ENCODE measurements at places on chromosomes 1 and 21.

DNA sequence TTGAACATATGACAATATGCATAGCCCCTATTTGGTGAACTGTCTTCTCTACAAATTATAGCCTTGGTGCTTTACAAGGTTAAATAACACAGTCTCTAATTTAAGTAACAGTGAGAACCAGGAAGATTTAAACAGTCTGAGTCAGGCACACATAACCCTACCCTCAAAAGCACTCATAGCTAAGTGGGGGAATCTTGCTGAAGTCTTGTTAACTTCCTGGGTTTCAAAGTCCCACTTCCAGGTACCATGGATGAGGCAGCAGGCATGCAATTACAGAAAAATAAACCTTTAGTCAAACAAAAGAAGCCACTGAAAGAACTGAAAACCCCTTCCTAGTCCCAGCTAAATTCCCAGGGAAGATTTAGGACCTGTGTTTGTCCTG, 147.6 kb downstream of the PBX1 start:
- DNase-seq = no peak

GRCh38 chr21:31559368-31560119, 99.9 kb upstream of the SOD1 start:
- DNase-seq = peak; percentile 74

DNA sequence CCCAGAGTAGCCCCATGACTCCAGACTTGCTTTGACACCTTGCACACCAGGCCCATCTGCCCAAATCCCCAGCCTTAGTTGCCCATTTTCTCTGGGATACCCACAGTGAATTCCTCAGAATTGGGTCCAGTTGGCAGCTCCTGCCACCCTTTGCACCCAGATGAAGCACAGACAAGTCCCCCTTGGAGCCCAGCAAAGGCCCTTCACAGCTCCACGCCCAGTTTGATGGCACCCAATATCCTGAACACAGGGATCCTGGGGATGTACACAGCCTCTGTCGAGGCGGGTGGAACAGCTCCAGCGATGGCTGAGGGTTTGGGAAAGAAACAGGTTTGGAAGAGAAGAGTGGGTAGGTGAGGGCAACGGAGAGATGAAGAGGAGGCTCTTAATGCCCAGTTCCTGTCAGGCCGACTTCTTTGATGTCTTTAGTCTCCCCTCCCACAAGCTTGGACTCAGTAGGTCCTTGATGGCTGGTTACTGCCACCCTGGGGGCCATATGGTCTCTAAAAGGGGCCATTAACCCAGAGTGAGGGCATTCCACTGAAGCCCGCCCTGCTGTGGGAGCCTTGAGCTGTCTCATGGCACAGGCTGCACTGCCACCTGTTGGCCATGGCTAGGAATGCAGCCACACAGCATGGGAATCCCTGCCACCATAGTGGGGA, 21.7 kb downstream of the TMEM53 start:
- no peak for DNase-seq

GRCh38 chr1:119783354-119784185, 14.9 kb upstream of the HMGCS2 start:
- no peak for DNase-seq

DNA sequence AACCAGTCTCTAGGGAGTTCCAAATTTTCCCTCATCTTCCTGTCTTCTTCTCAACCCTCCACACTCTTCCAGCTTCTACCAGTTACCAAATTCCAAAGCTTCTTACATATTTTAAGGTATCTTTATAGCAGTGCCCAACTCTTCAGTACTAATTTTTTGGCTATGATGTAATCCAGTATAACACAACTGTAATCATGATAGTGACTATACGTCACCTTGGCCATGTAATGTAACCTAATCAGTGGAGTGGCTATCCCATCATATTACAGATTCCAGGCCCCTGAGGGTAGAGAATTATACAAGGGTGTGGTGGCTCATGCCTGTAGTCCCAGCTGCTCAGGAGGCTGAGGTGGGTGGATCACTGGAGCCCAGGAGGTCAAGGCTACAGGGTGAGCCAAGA, 143.2 kb downstream of the CLEC20A start:
- DNase-seq = no peak

DNA sequence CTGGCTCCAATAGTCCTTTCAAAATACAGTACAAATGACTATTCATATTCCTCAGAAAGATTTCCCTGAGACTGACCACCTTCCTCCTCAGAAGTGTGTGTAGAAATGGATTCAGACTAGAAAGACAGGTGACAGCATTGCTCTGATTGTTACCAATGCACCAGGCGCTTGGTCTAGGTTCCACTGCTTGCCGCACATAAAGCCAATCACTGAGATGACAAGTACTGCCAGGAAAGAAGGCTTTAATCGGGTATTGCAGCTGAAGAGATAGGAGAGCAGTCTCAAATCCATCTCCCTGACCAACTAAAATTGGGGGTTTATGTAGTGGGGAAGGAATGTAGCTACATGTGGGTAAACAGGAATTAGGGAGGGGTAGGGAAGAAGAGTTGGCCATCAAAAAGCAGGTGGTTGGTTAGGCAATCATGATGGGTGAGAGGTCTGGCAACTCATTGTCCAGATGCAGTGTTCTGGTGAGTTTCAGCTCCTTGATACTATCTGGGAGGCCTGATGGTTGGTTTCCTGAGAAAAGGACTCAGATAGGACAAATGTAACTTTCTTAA, 98.0 kb downstream of the KCNH1 start:
- no peak for DNase-seq

GRCh38 chr1:193241132-193241827, 54.9 kb upstream of the B3GALT2 start:
- DNase-seq = no peak
